ENCODE measurements at places on chromosomes 1 and 21.

GRCh38 chr21:39085843-39086405, 97.3 kb downstream of the PSMG1 start:
- DNase-seq, result no peak

- DNase-seq, result peak; percentile 51
Observed at GRCh38 chr1:76463849-76464248, 389.3 kb downstream of the ST6GALNAC3 start.

DNA sequence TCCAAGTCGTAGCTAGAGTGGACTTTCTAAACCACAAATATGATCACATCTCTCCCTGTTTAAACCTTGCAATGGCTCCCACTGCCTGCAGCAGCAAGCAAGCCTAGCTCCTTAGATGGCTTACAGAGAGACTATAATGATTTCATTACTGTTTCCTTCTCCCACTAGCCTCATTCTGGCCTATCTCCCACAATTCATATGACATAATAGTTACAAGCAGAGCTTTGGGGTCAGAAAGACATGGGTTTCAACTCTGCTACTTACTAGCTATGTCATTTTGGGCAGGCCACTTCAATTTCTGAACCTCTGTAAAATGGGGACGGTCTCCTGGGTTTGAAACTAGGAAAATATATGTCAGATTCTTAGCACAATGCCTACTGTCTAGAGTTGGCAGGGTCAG, 143.3 kb downstream of the TRABD2B start:
- no peak for DNase-seq

DNA sequence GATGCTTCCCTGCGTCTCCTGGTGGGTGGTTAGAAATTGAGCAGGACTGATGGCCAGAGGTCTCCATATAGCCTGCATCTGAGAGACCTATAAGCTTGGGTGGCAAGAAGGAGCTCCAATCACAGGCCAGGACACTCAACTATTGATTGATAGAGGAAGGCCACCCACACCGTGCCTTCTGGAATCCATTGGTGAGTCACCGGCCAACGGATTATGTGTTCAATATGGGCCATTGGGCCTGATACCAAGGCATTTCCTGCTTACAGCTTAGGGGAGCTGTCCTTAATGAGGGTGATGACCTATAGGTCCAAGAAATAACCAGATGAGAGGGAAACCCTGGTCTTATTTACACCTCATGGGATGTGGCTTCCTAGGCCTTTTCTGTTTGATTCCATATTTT, 115.1 kb downstream of the PLPP3 start:
- no peak for DNase-seq

GRCh38 chr1:178566187-178566586, 53.3 kb downstream of the TEX35 start:
- DNase-seq, result no peak

DNA sequence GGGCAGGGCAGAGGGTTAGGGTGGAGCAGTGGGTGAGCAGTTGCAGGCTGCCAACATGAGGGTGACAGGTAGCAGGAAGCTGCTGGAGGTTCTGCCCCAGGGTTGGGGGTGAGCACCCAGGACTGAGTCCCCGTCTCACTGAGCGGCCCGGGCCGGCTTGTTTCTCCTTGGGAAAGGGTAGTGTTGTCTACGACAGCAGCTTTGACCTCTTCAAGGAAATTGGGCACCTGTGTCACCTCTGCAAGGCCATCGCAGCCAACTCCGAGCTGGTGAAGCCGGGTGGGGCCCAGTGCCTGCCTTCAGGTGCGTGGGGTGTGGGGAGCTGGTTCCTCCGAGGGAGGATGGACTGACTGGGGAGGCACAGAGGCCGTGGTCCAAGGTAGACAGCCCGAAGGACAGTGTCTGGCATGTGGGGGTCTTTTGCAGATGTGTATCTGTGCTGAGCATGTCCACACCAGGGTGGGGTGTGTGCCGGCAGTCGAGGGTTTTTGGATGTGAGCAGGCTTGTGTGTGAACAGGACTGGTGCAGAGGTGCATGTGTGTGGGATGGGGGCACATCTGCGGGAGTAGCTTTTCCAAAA, 51.9 kb downstream of the DISP3 start:
- no peak for DNase-seq

DNA sequence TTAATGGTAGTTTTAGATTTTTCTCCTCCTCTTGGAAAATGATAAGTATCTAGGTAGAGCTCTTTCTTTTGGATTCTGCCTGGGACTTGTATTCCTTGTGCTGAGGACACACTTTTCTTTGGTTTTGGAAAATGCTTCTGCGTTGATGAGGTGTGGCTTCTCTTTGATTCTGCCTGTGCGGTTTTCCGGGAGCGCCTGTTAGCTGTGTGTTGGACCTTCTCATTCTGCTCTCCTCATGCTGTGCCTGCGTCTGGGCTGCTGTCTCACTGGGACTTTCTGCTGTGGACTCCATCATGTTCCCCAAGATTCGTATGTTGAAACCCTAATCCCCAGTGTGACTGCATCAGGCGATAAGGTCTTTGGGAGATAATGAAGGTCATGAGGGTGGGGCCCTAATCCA, 21.0 kb downstream of the C1orf174 start:
- DNase-seq, result no peak

DNA sequence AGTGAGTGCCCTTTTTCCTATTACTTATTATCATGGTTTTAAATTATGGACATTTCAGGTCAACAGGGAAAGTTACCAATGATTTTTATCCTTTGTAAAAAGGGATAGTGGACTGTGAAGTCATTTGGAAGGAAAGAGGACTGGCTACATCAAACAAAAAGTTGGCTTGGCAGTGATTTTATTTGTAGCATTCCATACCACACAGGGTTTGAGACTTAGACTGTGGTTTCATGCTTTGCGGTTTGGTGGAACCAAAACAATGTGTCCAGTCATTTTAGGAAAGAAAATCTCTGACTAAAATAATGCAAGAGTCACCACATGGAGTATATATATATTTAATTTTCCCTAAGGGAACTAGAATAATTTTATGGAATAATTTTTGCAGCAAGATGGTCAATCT, 239.5 kb downstream of the HMCN1 start:
- no peak for DNase-seq

- DNase-seq, result no peak
Observed at GRCh38 chr1:77068013-77068412, 151.2 kb downstream of the PIGK start.

DNA sequence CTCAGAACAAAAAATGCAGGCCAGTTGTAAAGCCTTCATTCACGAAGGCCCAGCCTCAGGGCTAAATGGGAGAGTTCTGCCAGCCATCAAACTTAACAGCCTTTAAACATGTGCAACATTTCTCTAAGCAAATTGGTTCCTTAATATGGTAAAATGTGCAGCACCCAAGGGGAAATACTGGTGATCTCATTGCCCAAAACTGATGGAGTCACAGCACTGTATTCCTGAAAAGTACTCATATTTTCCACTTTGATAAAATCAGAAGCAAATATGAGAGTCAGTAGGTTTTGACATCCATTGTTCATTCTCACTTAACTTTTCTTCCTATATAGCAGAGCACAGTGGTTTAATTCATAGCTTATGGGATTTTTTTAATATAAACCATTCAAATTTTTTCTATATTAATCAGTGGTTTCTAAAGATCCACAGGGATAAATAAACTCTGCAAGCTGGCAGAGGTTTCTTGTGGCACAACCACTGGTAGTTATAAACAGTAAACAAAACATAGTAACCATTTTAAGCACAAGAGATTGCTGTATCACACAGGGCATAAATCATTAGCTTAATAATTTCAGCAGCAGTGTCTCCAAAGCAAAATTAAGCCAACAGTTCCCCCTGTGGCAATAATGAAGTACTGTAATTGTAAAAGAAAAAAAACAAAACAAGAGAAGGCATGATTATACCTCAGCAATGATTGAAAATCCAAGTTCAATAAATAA, 106.9 kb upstream of the LYPLAL1 start:
- peak; percentile 14 for DNase-seq

DNA sequence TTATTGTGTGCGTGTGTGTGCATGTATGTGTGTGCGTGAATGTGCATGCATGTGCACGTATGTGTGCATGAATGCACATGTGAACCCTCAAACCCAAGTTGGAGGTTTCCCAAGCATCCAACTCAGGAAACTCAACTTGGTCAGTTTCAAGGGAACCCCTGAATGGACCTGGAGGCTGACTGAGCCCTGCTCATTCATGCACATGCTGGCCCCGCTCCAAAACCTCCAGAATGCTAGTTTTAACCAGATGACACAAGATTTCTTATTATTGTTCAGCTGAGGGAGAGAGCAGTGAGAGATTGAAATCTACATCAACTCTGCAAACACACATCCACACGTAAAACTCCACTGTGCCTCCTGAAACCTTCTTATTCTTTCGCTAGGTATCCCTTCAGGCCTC, 104.4 kb downstream of the OMA1 start:
- DNase-seq, result no peak

DNA sequence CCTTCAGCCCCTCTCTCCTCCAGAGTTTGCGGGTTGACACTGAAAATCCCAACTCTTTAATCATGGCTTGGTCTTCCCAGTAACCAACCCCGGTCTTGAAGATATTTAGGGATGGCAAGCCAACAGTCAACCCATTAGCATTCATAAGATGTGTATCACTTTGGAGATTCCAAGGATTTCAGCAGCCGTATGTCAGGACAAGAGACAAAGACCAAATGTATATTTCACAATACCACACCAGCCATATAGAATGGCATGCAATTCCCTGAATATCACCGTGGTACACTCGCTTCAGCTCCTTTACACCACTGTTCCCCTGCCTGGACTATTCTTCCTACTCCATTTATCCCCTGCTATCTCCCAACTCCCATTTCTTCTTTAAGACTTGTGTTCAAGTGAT, 109.2 kb downstream of the CSMD2 start:
- DNase-seq, result no peak

DNA sequence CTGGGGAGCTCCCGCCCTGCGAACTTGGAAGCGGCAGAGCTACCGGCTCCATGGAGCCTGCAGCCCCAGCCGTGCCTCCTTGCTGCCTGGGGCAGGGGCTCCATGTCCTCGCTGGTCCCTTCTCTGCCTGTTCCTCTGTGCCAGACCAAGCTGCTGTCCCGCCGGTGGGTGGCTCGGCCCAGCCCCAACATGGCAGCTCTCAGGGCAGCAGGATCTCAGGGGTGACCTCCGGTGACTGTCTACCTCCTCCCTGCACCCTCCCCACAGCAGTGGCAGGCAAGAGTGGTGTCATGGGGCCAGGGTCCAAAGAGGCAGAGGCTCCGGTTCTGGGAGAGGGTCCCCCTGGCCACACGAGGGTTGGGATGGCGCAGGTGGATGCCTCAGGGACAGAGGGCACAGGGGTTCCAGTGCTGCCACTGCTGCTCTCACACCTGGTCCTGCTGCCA, 45.8 kb downstream of the ATP6V1G3 start:
- DNase-seq, result no peak

GRCh38 chr1:5717031-5717682, 275.1 kb downstream of the NPHP4 start:
- no peak for DNase-seq

DNA sequence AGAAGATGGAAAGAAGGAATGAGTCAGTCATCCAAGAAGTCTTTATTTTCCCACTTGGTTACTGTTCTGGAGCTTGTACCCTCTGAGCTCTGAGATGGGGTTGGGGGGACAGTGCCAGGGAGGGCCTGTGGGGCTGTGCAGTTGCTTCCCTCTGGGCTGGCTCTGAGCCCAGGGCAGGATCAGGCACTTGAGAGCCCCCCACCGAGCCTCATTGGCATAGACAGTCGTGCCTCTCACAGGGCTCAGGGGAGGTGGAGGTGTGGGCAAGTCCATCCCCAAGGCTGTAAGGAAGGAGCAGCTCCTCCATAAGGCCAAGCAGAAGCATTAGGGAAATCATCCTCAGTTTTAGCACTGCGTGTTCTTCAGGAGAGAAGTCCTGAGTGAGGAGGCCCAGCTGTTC, 2.5 kb upstream of the ARL8A start:
- no peak for DNase-seq

DNA sequence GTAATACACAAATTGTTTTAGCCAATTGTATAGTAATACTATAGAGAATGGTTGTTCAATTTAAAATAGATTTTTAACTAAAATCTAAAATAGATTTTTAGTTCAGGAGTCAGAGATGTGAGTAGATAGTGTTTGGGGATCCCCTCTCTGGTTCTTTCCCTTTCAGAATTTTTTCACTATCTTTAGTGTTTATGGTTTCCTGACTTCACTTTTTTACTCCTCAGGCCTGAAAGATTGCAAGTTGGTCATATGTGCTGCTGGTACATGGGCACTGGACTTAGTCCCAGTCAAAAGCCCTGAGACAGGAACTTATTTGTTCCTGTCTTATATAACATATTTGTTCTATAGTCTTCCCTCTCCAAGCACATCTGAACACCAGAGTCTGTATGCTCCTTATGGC, 96.8 kb upstream of the ATP1B1 start:
- no peak for DNase-seq

GRCh38 chr1:66085600-66085999, 292.9 kb downstream of the PDE4B start:
- DNase-seq, result no peak

DNA sequence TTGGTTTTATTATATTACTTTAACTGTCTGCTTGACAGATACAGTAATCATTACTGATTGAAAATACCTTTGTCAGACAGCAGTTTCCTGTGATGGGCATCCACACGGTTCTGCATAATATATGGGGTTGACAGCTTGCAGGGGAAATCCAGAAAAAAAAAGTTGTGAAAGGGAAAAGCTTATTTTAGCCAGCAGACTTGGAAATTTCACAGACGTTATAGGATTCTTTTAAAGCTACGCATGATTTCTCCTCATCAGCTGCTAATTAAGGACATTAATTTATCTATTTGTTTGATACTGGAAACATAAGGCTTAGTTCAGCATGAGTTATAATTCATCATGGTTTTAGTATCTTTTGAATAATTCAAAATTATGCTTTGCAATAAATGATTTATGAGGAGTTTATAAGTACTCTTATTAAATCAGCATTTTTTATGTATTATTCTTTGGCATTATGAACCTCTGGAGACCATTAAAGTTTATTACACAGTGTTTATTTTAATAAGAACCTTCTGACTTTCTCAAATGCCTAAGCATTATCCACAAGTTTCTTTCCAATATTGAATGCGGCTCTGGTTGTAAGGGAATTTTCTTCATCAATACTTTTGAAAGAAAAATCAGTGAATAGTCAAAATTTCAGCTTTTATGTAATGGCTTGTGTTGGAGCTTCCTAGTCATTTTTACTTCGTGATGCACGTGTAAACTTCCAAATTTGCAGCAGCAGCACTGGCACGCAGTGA, 235.3 kb upstream of the KCNK2 start:
- DNase-seq, result no peak

- no peak for DNase-seq
Observed at GRCh38 chr1:41448821-41449220, 35.7 kb downstream of the EDN2 start.

Measured in common myeloid progenitor, CD34-positive (primary cell).